ENCODE measurements at places on chromosomes 4 and X. TPM values are rescaled to one million over a fixed set of nuclear protein-coding genes. Genes with fewer than 3 reads are reported as not detected.
A peak's percentile ranks its signal among the peaks of the same experiment; 100 is the strongest.

The FAM200B gene
- 31.8 TPM for total RNA-seq

GRCh38 chr4:4853371-4853823 lies 6.1 kb upstream of the MSX1 start:
- peak overlapping the region; percentile 50 for H3K27ac ChIP-seq
- H3K27me3 ChIP-seq: peaks cover 44% of the 10 kb centered on the region
- DNase-seq: peak; percentile 86
- H3K4me1 ChIP-seq: peaks cover 14% of the 10 kb centered on the region

The SPANXN4 gene
- not detected for total RNA-seq

The ASB12 gene
- total RNA-seq: not detected

DNA sequence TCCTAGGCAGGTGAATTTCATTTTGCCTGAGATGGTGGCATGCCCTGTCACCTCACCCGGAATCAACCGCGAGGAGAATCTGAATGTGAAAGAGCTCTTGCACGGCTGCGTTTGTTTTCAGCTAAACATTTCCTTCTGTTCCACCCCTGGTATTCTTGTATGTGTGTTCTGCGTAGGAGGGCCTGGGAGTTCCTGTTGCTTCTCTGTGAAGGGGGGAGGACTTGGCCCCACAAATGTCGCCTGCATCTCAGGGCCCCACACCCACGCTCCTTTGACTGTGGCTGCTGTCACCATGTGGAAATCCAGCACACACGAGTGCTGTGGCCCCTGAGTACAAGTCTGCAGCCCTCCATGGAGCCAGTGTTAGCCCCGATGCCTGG lies 45.8 kb upstream of the CLCN4 start:
- H3K4me1 ChIP-seq: no peaks in the 10 kb centered on the region
- no peak overlapping the region for H3K27ac ChIP-seq
- no peaks in the 10 kb centered on the region for H3K27me3 ChIP-seq

DNA sequence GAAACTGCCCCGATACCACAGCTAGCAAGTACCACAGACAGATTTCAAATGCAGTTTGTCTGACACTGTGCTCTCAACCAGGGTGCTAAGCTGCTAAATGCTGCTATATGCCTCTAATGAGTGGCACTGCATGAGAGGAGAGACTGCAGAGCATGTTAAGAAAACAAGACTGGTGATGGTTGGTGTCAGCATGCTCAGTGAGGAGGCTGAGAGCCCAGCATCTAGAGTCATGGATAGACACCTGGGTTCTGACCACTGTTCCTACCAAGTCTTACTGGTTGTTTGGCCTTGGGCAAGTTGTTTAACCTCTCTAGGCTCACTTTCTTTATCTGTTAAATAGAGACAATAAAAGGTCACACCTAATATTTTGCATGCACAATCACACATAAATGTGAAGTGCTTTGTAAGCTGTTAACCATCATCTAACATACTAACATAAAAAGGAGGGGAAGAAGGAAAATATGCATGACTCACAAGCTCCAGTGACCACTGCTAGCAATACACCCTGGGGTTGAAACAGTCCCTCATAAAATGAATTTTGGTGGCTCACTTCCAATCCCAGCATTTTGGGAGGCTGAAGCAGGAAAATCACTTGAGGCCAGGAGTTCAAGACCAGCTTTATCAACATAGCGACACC lies 20.7 kb downstream of the HHIP start:
- H3K4me1 ChIP-seq: peaks cover 14% of the 10 kb centered on the region
- no peak overlapping the region for H3K4me3 ChIP-seq
- no peaks in the 10 kb centered on the region for H3K27me3 ChIP-seq
- no peak for DNase-seq
- peak overlapping the region; percentile 21 for H3K27ac ChIP-seq

- no peak overlapping the region for H3K4me3 ChIP-seq
- DNase-seq: no peak
- no peaks in the 10 kb centered on the region for H3K4me1 ChIP-seq
- H3K27ac ChIP-seq: no peak overlapping the region
These were observed 14.6 kb upstream of the MAGIX start for GRCh38 chrX:49147936-49148335.

GRCh38 chrX:7689791-7690412 lies 153.1 kb upstream of the VCX start:
- H3K27ac ChIP-seq: no peak overlapping the region
- H3K36me3 ChIP-seq: no peaks in the 10 kb centered on the region
- no peak for DNase-seq
- H3K27me3 ChIP-seq: no peaks in the 10 kb centered on the region
- no peak overlapping the region for H3K4me3 ChIP-seq
- H3K4me1 ChIP-seq: no peaks in the 10 kb centered on the region

The PTPN13 gene
- total RNA-seq: 87.8 TPM

DNA sequence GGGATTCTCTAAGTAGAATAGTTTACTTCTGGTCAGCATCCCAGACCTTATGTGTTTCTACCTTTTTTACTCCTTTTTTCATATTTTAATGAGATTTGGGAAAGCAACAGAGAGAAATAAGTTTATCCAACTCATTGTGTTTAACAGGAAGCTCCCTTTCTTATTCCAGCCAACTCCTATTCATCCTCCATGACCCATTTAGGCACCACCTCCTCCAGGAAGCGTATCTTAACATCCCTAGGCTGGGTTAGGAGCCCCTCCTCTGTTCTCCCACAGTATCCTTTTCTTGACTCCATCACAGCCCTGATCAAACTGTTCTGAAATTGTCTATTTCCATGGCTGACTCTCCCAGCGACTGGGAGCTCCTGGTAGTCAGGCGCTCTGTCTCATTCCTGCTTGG lies 18.8 kb upstream of the IQSEC2 start:
- no peak overlapping the region for H3K27ac ChIP-seq
- no peak overlapping the region for H3K4me3 ChIP-seq
- peaks cover 6% of the 10 kb centered on the region for H3K27me3 ChIP-seq
- DNase-seq: no peak
- no peaks in the 10 kb centered on the region for H3K36me3 ChIP-seq

- no peaks in the 10 kb centered on the region for H3K36me3 ChIP-seq
- H3K27me3 ChIP-seq: no peaks in the 10 kb centered on the region
- H3K4me1 ChIP-seq: peaks cover 8% of the 10 kb centered on the region
- no peak overlapping the region for H3K4me3 ChIP-seq
These were observed 60.9 kb downstream of the C4orf46 start for GRCh38 chr4:158610790-158611189.

GRCh38 chr4:22678940-22679854 lies 13.5 kb upstream of the GBA3 start:
- no peak overlapping the region for H3K4me3 ChIP-seq
- H3K4me1 ChIP-seq: no peaks in the 10 kb centered on the region
- no peaks in the 10 kb centered on the region for H3K27me3 ChIP-seq
- no peak for DNase-seq

DNA sequence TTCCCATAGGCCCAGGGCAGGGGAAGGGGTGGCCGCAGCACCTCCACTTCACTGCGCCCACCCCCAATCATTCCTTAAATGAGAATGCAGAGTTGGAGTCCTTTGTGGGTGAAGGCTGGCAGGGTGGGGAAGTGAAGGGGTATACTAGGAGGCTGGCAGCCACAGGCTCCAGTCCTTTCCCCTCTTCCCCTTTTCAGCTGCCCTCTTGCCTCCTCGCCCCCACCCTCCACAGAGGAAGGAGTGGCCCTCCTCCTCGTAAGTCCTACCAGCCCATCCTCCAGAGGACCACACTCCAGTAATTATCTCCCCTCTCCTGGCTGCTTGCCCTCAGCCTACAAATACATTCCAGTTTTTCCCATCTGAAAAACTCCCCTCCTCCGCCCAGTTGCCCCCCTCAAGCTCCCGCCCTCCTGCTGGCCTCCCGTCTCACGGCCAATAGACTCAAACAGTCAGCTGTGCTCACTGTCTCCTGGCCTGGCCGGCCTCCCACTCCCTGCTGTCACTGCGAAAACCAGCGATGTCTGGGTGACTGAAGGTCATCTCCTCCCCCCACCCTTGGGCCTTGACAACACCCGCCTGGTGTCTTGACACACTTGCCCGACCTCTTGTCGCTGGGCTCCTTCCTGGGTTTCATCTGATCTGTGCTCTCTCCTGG lies 38.8 kb downstream of the EFNB1 start:
- H3K4me1 ChIP-seq: no peaks in the 10 kb centered on the region
- H3K36me3 ChIP-seq: no peaks in the 10 kb centered on the region
- H3K27me3 ChIP-seq: peaks cover 37% of the 10 kb centered on the region

DNA sequence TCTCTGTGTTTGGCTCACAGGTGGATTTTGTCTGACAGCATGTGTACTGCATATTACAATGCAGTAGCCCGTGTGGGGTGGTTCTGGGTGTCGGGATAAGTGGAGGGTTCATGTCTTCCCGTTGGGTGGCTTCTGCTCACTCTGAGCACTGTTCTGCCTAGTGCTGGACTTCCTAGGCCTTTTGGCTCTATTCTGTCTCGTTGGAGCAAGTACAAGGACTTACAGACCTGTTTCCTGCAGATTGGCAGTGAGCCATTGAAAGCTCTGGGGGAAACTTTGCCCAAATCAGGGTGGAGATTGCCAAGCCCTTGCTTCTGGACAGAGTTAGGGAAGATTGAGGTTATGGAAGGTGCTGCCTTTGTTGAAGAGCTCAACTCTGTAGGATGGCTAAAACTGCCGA lies 91.1 kb upstream of the SLC4A4 start:
- no peak overlapping the region for H3K27ac ChIP-seq
- H3K4me3 ChIP-seq: no peak overlapping the region
- H3K4me1 ChIP-seq: peaks cover 28% of the 10 kb centered on the region
- DNase-seq: no peak
- no peaks in the 10 kb centered on the region for H3K27me3 ChIP-seq
- peaks cover 4% of the 10 kb centered on the region for H3K36me3 ChIP-seq

DNA sequence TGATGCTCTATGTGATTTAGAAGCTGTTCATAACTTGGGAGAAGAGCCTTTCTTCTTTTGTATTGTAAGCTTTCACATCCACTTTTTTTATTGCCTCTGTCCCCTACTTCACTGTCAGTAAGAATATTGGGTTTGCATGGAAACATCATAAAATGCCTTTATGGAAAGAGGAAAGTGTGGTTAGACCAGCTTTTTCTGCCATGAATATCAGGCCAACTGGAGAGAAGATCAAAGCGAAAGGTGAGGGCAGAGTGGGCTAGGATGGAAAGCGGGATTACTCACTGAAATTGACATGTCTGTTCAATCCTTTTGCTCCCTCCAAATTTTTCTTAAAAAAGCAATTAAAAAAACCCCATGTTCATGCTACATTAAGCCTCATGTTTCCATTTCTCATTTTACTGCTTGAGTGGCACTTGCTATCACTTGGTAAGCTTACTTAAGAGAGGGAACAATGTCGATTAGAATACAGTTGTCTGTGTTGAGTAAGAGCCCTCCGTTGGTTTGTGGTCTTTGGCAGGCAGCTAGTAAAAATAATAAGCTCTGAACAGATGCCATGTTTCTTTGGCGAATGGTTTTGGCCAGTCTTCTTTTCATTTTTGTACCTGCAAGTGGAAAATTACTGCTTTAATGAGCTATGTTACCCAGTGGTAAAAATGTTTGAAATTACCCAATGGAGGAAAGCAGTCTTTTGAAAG lies 35.9 kb downstream of the SUPT20HL1 start:
- peaks cover 17% of the 10 kb centered on the region for H3K4me1 ChIP-seq
- no peak overlapping the region for H3K4me3 ChIP-seq
- no peaks in the 10 kb centered on the region for H3K36me3 ChIP-seq
- no peak for DNase-seq
- H3K27ac ChIP-seq: peak overlapping the region; percentile 30

The DNAJB14 gene
- total RNA-seq: 41.3 TPM

DNA sequence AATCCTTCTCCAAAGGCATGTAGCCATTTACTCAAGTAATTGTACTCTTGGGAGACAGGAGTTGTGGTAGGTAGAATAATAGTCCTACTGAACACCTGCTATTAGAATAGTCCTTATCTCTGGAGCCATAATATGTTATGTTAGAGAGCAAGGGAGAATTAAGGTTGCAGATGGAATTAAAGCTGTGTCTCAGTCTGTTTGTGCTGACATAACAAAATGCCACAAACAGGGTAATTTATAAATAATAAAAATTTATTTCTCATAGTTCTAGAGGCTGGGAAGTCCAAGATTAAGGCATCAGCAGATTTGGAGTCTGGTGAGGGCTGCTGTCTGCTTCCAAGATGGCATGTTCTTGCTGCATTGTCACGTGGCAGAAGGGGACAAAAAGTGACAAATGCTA lies 24.2 kb upstream of the FRAS1 start:
- H3K36me3 ChIP-seq: no peaks in the 10 kb centered on the region
- H3K4me1 ChIP-seq: no peaks in the 10 kb centered on the region
- no peak overlapping the region for H3K27ac ChIP-seq
- no peak for DNase-seq
- H3K4me3 ChIP-seq: no peak overlapping the region
- no peaks in the 10 kb centered on the region for H3K27me3 ChIP-seq

DNA sequence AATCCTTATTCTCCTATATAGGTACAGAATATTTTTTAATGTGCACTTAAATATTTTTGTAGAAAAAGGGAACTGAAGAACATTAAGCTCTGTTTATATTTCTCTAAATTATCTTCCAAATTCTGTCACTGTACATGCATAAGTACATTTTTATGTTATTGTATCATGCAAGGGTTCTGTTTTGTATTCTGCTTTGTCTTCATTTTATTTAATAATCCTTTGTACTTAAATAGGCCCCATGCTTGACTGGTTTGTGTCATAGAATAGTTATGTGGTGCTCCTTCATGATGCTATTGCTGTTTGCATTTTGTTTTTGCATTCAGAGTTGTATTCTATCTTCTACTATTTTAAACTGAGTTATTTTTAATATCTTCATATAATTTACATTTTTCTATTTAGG lies 111.9 kb upstream of the EDNRA start:
- no peak for DNase-seq
- peaks cover 24% of the 10 kb centered on the region for H3K4me1 ChIP-seq
- H3K36me3 ChIP-seq: no peaks in the 10 kb centered on the region
- H3K27ac ChIP-seq: no peak overlapping the region
- no peak overlapping the region for H3K4me3 ChIP-seq

The JADE3 gene
- 5.0 TPM for total RNA-seq

DNA sequence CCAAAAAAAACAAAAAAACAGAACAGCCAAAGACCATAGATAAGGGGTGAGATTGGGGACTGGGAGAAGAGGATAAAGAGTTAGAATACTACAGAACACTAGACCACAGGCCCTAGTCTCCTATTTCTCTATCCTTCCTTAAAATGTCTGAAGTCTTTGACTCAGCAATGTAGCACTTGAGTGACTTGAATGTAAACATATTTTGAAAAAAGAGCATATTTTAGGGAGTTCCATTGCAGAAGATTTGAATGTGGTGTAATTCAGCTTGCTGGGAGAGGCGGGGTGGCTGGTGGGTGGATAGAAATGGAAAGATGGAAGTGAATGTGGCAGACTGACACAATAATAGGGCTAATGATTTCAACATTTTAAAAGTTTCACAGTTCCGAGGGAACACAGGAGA lies 144.9 kb downstream of the CHIC2 start:
- H3K36me3 ChIP-seq: no peaks in the 10 kb centered on the region
- H3K27me3 ChIP-seq: no peaks in the 10 kb centered on the region
- H3K27ac ChIP-seq: no peak overlapping the region
- no peak for DNase-seq
- peaks cover 23% of the 10 kb centered on the region for H3K4me1 ChIP-seq

- no peaks in the 10 kb centered on the region for H3K4me1 ChIP-seq
- H3K27me3 ChIP-seq: no peaks in the 10 kb centered on the region
These were observed 29.8 kb downstream of the ATP2B3 start for GRCh38 chrX:153547195-153547594.
